ENCODE measurements at places on chromosomes 12 and 14.

- DNase-seq, result peak; percentile 29
These were observed 81.9 kb upstream of the USP44 start for GRCh38 chr12:95633049-95633731.

- DNase-seq, result no peak
These were observed 41.6 kb downstream of the LRRC74A start for GRCh38 chr14:76867516-76868453.

DNA sequence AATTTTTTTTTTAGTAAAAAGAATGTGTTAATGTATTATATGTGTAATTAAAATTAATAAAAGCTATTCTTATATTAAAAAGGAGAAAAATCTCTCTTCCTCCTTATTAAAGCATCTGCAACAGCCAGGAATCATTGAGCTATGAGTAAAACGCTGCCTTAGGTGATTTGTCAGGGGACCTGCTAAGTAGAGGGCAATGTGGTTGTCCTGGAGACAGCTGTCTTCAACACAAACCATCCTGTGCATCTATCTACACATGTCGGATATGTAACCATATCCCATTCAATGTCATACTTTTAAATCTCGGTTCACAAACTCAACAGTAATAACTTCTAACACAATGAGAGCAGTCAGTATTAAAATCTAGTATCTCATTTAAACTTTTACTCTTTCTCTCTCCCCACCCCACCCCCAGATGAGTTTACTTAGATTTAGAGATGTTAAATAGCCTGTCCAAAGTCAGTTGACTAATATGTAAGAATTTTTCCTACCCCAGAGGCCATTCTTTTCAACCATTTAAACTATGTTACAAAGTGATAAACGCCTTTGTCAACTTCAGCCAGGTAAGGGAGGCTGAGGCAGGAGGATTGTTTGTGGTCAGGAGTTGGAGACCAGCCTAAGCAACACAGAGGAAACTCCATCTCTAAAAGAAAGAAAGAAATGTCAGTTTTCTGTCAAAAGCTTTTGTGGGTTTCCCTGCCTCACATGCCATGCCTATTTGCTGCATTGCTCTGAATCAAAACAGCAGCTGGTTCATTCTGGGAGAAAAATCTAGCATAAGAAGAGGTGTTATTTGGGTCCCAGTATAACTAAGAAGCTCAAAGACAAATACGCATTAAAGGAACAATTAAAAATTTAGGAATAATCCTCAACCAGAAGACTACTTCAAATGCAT lies 413.7 kb upstream of the CCDC196 start:
- DNase-seq, result no peak

GRCh38 chr12:132851465-132851864 lies 22.8 kb upstream of the GOLGA3 start:
- no peak for DNase-seq

- no peak for DNase-seq
These were observed 83.2 kb downstream of the PAH start for GRCh38 chr12:102833687-102834441.

GRCh38 chr14:98728024-98728423 lies 544.0 kb downstream of the BCL11B start:
- no peak for DNase-seq

DNA sequence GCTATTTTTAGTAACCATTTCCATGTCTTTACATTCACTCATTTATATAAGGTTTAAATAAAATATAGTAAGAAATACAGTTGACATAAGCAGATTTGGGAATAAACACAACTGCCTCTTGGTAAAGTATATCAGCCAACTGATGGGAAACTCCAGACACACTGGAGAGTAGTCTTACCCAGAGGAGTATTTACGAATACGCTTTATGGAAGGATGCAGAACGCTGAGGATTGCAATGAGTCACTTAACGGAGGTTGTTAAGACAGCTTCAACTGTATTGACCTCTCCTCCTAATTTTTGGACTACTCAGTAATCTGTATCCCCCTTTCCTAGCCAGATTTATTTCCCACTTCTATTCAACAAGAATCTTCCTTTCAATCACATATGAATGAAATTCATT lies 6.0 kb downstream of the C2CD5 start:
- DNase-seq, result no peak

DNA sequence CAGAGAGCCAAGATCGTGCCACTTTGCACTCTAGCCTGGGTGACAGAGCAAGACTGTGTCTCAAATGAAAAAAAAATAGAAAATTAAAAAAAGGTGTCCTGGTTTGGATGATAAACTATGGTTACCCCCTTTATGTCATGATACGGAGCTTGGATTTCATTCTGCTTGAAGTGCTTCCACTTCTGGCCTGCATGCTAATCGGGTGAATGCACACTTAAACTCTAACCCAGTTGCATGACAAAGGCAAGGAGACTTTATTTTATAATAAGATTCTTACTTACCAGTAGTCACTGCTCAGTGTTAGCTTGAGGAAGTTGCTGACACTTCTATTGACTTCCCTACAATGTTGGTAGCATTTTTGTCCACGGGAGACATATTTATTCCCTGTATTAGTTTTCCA lies 24.3 kb downstream of the CFAP54 start:
- no peak for DNase-seq

DNA sequence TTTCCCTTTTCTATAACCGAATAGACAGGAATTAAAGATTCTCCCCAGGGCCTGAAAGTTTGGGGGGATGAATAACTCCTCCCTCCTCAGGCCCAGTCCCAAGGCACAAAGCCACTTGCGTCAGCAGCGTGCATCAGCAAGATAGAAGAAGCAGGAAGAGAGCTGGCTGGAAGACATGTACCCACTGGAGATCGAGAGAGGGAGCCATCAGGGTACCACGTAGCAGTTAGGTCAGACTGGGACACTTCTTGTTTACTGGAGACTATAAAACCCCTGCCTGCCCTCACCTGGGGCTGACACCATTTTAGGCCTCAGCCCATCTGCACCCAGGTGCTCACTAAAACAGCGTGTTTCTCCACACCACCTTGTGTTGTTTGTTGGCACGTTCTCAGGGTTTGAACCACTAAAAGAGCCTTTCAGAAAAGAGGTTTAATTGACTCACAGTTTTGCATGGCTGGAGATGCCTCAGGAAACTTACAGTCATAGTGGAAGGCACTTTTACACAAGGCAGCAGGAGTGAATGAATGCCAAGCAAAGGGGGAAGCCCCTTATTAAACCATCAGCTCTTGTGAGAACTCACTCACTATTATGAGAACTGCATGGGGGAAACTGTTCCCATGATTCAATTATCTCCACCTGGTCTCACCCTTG lies 93.2 kb downstream of the TMTC3 start:
- no peak for DNase-seq

DNA sequence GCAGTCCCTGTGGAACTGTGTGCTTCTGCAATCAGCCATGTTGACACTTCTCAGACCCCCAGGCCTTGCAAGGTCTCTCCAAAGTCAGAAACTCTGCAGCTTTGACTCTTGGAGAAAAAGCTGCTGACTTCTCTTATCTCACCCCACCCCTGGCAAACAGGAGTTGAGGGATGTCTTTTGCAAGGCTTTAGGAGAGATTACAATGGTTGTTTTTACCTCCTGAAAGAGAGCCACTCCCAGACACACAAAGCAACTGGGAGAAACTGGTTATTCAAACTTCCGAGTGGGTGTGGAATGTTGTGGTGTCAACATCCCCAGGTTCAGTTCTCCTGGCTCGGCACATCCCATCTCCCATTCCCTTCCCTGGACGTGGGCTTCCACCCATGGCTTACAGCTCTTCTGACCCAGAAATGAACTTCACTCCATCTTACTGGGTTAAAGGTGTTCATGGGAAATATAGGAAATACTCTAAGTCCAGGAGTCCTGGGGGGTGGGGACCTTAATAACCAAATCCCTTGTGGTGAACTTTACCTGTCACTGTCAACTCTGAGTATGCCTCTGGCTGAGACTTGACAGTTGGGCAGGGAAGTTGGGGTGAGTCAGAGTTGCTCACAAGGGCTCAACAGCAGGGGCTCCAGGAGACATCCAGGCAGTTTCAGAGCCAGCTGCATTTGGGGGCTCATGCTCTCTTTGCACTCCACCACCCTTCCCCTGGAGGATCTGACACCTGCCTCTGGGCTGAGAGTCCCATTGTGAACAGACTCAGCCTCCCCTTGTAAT lies 41.9 kb downstream of the CCDC177 start:
- no peak for DNase-seq

- DNase-seq, result no peak
These were observed 182.3 kb downstream of the PELI2 start for GRCh38 chr14:56300495-56300894.

GRCh38 chr14:102573591-102574046 lies 18.8 kb upstream of the RCOR1 start:
- no peak for DNase-seq

GRCh38 chr14:22532345-22533056 lies 56.5 kb downstream of the DAD1 start:
- no peak for DNase-seq

- DNase-seq, result no peak
These were observed 42.2 kb upstream of the CAPRIN2 start for GRCh38 chr12:30796891-30797371.

Measured in BE2C (cell line).